ENCODE measurements at places on chromosomes 4 and X.

- no peak for DNase-seq
Measured at GRCh38 chr4:72931346-72931745, 138.2 kb downstream of the COX18 start.

DNA sequence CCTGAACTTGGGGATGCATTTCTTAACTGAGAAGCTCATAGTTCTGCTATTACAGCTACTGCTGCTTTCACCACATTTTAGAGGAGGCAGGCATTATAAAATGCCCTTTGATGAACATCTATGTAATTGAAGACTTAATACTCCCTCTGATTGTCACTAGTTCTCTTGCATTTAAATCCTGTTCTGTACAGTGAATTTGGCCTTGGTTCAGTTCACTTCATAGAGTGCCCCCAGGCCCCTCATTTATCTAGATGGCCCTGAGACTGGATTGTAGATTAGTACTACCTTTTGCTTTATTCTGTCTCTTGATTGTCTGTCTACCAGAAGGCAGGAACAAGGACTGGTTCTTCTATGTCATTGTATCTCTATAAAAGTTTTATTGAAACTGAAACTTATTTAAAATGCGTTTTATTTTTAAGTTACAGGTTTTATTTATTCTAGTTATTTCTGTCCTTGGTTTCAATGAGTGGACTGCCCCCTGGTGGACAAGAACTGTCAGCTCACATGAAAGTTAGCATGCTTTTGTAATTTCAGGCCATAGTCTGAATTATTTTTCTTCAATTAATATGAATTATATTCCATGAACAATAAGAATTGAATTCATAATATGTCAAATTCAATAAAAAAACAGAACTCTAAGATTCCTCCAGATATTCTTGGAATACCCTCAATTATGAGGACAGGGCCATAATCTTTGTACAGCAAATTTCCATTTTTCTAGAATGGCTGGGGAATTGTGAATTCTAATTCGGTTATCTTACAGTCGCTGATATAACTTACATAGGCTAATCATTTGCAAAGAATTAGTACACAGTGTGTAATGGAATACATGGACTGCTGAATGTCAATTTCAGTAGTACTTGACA lies 47.2 kb upstream of the TMEM33 start:
- DNase-seq = peak; percentile 6

DNA sequence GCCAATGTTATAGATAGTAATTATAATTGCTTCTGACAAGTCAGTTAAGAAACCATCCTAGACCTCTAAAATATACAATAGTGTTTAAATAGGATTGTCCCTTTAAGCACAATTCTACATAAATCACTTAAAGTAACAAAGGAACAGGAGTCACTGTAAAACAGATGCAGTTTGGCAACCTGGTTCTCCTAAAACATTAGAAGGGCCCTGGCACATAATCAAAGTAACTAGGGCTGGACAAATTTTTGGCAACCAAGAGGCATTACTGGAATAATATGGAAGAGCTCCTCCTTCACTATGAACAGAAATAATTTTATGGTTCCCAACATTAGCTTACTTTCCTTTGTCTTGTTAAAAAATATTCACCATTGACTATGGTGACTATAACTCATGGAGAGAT lies 75.0 kb upstream of the CCDC160 start:
- DNase-seq = no peak

DNA sequence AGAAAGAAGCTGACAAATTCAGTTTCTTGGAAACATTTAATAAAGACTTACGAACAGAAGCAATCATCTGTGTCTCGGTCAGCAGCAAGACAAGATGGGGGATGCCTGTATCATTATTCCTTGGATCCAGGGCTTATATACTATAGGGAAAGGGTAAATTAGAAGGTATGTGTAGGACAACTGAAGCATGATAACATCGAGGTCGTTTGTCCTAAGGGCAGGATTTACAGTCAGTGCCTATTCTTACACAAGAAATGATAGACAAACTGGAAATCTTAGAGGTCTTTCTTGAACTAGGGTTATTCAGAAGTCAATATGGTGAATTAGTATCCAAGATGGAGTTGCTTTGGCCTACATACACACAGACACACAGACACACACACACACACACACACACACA lies 553.0 kb downstream of the STPG2 start:
- no peak for DNase-seq

DNA sequence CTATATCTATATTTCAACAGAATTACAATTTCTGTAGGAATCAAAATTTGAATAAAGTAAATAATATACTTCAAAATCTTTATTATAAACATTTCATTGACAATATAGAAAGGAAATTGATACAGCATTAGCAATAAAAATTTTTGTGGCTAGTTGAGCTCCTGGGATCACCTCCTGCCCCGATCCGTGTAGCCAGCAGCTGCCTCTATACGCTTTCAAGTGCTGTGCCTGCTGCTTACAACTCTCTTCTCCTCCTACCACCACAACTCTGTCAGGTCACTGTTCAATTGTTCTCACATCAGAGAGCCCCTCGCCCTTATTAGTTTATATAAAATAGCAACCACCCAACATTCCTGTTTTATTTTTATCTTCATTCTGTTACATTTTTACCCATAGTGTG lies 27.6 kb downstream of the INPP4B start:
- no peak for DNase-seq

GRCh38 chrX:16839852-16840460 lies 30.2 kb downstream of the RBBP7 start:
- DNase-seq = no peak

DNA sequence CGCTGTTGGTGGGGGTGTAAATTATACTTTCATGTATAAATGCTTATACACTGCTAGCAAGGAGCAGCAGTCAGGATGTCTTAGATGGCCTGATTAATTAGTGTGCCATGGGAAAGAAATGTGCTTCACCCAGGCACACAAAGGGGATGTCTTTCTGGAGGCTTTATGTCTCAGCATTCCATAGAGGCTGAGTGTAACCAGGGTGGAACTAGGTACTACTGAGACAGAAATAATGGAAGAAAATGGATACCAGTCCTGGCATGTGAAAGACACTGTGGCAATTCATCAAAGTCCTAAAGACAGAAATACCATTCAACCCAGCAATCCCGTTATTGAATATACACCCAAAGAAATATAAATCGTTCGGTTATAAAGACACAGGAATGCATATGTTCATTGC lies 52.5 kb downstream of the PF4 start:
- no peak for DNase-seq

GRCh38 chr4:35925806-35926205 lies 318.5 kb downstream of the ARAP2 start:
- no peak for DNase-seq

DNA sequence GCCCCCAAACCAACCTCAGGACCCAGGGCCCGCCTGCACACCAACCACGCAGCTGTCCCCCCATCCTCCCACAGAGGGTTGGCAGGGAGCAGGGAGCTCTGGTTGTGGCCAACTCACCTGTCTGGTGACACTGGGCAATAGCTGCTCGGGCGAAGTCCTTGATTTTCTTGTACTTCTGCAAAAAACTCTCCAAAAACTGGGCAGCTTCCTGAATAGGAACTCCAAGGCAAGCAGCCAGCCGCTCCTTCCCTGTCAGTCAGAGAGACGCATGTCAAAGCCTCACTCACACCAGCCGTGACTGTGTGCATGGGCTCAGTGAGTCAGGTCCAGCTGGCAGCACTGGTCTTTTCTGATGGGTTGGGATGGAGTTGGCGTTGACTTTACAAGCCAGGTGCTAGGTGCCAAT lies 26.4 kb downstream of the NAT8L start:
- DNase-seq = no peak

GRCh38 chr4:81625422-81626417 lies 154.0 kb upstream of the RASGEF1B start:
- DNase-seq = no peak
